ENCODE measurements at places on chromosomes 2 and 18.

DNA sequence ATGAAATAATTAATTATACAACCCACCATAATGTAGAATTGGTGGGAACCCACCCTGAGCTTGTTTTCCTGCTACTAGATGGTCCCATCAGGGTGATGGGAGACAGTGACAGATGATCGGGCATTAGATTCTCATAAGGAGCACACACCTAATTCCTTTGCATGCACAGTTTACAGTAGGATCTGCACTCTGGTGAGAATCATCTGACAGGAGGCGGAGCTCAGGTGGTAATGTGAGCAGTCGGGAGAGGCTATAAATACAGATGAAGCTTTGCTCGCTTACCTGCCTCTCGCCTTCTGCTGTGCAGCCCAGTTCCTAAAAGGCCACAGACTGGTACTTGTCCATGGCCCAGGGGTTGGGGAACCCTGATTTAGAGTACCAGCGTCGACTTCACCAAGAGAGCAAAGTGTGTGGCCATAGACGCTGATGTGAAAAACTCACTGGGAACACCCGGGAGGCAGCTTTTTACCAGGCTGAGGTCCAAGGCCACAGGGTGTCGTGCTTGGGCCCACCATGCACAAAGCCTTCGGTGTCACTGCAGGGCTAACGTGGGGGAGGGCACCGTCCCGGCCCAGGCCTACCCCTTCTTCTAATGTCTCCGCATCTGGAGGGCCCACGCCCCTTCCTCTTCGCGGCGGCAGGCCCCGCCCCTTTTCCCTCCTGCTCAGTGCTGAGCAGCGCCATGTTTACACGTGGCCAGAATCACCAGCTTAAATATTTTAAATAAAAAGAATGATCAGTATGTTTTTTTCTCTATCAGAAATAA lies 296.8 kb upstream of the HDAC4 start:
- DNase-seq: no peak

DNA sequence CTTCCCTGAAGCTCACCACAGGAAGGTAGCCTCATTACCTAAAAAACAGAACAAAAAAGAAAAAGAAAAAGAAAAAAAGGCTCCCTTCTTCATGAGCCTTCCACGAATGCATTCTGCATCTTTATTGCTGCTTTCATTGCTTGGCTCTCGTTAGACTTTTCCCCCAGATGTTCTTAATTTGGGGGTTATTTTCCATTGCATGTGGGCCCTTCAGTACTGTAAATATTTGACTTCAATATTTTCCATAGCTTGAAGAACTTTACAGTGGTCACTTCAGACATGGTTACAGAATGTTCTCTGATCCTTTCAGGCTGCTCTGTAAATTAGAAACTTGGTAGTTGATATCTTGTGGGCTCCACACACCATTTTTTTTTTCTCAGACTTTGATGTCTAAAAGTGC lies 65.6 kb upstream of the COPS8 start:
- no peak for DNase-seq

GRCh38 chr2:5410991-5411700 lies 281.0 kb upstream of the SOX11 start:
- no peak for DNase-seq

DNA sequence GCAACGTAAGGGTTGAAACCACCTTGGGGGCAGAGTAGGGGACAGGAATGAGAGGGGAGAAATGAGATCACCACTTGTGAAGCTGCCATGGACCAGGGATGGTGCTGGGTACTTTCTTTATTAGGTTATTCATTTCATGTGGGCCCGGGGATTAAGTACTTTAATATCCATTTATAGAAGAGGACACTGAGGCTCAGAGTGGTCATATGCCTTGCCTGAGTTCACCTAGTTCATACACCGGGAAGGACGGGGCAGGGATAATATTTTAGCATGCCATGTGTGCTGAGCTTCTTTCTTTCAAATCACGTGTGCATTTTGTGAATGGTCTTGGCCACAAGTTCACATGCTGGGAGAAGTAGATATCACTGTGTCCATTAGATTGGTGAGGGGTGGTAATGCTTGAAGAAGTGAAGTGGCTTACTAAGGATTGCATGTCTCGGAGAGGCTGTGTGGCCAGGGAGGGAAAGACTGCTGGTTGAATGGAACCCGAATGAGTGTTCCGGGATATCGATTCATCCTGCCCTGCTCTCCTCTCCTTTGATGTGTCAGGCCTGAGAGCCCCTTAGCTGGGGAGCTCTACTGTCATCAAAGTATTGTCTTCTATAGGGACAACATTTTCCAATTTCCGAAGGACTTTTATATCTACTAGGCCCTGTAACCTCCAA lies 187.1 kb downstream of the MYCN start:
- no peak for DNase-seq

DNA sequence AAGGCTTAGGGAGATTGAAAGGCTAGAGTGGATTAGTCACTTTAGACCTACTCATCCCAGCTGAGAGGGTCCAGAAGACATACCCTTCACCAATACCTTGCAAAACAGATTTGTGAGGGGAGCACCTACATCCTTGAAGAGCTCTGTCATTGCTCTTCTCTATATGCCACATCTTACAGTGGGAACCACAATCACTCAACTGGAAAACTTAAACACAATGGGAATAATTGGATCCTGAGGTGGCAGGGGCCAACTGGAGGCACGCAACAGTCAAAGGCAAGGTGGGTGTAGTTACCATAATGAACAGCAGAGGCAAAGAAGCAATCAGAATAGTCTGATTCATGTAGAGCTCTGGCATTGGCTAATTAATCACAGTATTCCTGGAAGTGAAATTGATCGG lies 35.4 kb downstream of the PDE1A start:
- DNase-seq: no peak

Measured in T1000 (cell line).